HS-5 (cell line): ENCODE measurements at places on chromosomes 13 and 19.

GRCh38 chr19:821825-822503 lies at the start of gene PLPPR3:
TSS of gene PLPPR3 (minus strand) at chr19:821955. CDS start at chr19:821559, 396 bp downstream.
- DNase-seq: no peak

DNA sequence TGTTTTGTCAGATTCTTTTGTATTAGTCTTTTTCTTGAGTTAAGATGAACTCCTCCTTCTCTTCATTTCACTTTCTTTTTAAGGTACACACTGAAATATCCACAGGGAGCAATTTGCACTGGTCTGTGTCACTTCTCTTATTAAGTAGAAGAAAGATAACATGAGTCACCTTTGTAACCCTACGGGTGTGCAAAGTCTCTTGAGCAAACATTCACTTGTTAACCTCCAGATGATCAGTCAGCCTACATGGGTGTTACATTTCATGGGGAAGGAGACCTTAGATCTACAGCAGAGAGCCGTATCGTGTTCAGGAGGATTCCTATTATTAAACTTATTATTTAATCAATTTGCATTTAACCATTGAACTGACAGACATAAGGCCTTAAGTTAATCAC lies 5.1 kb downstream of the ZNF507 start:
- no peak for DNase-seq

GRCh38 chr13:85693889-85694511 lies 105.2 kb downstream of the SLITRK6 start:
- no peak for DNase-seq

DNA sequence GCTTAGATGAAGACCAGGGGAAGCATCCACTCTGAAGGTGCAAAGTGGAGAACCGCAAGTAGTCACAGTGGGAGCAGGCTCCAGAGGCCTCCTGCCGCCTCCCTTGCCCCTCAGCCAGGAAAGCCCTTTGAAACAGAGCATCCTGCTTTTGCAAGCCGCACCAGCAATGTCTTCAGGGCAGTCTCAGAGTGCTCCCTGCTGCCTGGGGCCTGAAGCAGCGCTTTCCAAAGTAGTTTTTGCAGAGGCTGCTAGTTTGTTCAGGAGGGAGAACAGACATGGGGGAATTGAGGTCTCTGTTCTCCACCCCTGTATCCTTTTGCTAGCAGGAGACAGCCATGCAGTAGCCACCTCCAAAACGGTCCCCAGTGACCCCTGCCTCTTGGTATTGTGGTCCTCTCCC lies 15.8 kb upstream of the POP4 start:
- DNase-seq: no peak

DNA sequence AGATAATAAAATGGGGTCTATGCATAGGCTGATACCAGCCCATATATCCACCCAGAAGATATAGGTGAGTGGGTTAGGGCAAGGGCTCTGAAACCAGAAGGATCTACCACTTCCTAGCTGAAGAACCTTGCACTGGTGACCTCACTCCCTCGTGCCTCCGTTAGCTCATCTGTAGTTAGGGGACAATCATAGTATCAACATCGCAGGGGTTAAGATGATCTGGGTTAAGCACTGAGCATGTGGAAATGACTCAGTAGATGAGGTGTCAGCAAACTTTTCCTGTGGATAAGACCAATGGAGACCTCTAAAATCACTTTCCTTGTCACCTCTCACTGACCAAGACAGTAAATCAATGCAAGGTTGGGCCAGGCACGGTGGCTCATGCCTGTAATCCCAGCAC lies 30.5 kb downstream of the TNFSF14 start:
- DNase-seq: peak; percentile 32

GRCh38 chr13:53090461-53090860 lies 61.8 kb downstream of the OLFM4 start:
- no peak for DNase-seq

- no peak for DNase-seq
Observed at GRCh38 chr19:7442423-7442822, 46.4 kb downstream of the PEX11G start.

- DNase-seq: no peak
Observed at GRCh38 chr13:34617473-34618083, 324.5 kb upstream of the NBEA start.

DNA sequence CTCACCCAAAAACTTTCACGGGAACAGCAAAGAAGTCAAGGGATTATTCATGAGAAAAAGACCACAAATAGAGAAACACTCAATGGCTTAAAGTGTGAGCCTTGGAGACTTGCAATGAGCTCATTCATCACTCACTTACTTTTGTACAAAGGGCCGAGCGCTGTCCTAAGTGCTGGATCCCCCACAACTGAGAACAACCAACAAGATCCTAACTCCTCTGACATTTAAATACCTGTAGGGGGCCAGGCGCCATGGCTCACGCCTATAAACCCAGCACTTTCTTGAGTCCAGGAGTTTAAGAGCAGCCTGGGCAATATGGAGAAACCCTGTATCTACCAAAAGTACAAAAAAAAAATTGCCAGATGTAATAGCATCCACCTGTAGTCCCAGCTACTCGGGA lies 29.4 kb upstream of the ZNF507 start:
- no peak for DNase-seq

- no peak for DNase-seq
Observed at GRCh38 chr19:517721-518597, 10.7 kb downstream of the TPGS1 start.

GRCh38 chr19:9171393-9171991 lies 7.3 kb upstream of the OR7D2 start:
- DNase-seq: no peak

GRCh38 chr19:23525276-23525852 lies 130.1 kb upstream of the ZNF91 start:
- DNase-seq: no peak

DNA sequence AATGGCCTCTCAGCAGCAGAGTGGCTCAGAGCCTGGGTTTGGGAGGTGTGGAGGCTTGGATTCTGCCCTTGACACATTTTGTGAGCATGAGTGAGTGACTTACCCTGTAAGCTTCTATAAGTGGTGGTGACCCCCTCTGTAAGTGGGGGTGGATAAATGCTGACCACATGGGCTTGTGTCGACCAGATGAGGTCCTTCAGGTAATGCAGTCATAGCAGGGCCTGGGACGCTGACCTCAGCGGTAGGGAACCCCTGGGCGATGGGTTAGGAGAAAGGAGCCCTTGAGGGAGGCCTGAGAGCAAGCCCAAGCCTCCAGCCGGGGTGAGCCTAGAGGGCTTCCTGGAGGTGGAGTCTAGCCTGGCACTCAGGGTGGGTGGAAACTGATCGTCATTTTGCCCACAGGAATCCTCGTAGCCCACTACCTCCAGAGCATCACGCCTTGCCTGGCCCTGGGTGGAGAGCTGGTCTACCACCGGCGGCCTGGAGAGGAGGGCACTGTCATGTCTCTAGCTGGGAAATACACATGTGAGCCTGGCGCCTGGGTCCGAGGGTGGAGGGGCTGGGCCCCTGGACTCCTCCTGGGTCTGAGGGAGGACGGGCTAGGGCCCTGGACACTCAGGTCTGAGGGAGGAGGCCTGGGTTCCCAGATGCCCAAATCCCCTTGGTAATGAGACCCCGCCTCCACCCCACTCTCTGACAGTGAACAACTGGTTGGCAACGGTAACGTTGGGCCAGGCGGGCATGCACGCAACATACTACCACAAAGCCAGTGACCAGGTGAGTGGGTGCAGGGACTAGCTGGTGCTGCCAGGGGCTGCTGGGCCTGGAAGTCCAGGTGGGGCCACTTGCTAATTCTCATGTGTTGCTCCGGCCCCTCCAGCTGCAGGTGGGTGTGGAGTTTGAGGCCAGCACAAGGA lies 5.0 kb upstream of the APOE start:
- DNase-seq: no peak

DNA sequence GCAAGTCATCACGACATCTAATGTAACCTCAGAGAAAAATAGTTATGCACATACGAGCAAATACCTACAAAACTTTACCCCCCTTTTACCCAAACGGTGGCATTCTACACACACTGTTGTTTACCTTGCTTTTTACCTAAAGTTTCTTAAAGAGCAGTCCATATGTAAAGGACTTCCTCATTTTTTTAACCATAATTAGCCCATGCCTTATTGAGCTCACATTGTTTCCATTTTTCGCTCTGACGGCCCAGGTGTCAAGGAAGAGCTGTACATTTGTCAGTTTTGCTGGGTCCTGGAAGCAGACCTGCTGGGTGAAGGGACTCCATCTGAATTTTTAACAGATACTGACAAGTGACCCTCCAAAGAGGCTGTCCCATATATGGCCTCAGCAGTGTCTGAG lies 89.4 kb downstream of the STK24 start:
- DNase-seq: no peak

DNA sequence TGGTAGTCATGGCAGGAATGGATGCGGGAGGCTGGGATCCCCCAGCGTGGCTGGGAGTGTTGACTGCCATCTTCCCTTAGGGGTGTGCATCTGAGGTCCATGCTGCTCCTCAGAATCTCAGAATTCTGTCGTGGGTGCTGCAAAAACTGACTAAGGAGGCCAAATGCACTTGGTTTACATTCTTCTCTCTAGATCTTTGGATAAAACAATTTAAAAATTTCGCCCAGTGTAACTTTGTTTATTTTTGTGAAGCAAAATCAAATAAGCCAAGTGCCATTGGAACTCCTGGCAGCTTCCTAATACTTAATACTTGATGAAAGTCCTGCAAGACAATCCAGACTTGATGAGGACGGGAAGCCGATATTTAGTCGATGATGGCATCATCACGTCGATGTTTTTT lies 27.8 kb upstream of the TM9SF2 start:
- DNase-seq: no peak

DNA sequence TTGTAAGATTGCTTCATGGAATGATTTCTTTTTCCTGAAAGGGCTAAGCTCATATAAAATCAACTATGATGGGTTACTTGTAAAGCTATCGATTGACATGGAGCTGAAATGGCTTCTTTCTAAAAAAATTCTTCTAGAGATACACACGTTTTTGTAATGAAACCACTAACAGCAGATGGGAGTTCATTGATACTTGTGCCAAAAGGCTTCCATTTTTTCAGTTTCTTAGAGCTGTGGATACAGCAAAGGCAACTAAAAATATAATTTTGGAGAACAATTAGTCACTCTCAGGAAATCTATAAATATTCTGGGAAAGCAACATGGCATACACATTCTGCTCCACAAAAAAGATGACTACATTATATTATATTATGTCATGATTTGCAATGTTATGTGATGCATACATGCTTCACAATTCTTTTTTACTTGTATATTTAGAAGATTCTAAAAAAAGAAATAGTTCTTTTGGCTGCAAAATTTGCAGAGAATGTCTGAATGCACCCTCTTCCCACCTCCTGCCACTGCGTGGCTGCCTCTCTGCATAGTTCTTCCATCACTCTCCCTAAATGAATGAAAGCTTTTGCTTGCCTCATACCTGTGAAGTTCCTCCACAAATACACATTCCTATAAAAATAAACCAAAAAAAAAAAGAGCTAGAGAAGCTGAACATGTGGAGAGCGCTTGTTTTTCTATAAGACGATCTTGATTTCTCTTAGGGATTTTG lies 802.5 kb downstream of the EFNB2 start:
- DNase-seq: no peak

DNA sequence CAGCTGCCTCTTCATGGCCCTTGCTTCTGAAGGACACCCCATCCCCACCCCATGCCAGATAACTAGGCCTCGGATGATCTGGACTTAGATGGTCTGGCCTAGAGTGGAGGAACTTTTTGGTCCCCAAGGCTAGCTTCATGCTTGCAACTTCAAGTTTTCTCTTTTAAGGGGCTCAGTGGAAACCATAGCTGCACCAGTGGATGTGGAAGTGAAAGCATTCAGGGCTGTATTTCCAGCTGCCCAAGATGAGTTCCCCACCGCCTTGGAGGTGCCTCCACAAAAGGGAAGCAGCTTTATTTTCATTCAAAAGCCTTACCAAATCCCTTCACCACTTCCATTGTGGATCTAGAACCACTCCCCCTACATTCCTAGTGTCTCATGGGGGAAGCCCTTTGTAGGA lies 17.6 kb upstream of the GSX1 start:
- DNase-seq: no peak

- DNase-seq: no peak
Observed at GRCh38 chr13:107743526-107743925, 471.8 kb downstream of the LIG4 start.

DNA sequence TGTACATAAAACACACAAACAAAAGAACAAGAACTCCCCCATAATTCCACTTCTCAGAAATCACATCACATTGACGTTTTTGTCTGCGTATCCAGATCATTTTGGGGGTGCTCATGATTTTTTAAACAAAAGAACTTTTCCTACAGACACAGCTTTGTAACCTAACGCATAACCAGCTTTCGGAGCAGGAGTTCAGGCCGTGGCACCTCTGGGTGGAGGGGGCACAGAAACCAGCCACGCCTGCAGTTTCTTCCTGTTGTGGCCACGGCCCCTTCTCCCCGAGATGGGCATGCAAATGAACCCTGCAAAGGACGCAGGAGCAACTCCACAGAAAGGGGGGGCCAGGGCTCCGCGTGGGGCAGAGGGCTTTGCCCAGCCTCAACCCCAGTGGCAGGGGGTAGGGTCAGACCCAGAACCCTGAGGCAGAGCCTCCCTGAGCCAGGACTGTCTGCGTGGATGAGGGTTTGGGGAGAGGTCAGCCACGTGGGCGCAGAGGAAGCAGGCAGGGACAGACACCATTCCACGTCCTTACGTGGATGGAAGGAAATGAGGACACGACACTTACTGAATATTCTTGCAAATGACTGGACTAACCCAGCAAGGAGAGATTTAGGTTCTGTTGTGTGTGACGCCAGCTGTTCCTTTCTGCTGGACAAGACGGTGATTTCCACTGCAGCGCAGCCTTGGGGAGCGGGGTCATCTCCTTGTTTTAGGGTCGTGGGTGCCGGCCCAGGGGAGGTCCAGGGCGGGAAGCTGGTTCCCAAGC lies 64.4 kb downstream of the RASA3 start:
- DNase-seq: no peak

DNA sequence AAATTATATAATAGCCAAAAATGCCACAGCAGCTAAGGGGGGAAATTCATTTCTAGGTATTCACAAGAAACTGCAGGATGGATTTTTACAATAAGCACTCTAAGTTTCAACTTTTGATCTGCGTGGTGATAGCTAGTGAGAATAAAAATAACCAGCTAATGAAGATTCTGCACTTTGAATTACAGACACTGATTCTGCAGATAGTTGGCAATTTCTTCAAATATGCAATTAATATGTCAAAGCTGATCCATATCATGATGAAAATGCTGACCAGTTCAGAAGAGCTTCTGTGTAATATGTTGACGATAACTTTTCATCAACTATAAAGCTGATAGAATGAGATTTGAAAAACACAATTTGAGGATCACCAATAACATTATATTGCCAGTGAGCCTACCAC lies 1272.9 kb downstream of the EFNB2 start:
- no peak for DNase-seq

DNA sequence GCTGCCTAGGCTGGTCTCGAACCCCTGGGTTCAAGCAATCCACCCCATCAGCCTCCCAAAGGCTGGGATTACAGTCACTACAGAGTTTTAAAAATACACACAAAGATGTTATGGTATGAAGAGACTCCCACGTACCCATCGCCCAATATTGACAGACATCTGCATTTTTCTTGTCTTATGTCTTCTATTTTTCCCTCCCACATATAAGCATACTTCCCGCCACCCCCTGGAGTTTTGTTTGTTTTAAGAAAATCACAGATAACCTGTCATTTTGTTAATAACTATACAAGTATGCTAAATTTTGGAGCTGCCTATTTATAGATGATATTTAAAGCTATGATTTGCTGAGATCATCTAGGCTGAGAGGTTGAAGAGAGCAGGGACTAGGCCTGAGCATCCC lies 6.2 kb upstream of the SMG9 start:
- no peak for DNase-seq
